Pancreas (tissue), 10 donors: ENCODE measurements at places on chromosomes 3 and 15. TPM values are rescaled to one million over a fixed set of nuclear protein-coding genes. Genes with fewer than 3 reads are reported as not detected.
A peak's percentile ranks its signal among the peaks of the same experiment; 100 is the strongest.

DNA sequence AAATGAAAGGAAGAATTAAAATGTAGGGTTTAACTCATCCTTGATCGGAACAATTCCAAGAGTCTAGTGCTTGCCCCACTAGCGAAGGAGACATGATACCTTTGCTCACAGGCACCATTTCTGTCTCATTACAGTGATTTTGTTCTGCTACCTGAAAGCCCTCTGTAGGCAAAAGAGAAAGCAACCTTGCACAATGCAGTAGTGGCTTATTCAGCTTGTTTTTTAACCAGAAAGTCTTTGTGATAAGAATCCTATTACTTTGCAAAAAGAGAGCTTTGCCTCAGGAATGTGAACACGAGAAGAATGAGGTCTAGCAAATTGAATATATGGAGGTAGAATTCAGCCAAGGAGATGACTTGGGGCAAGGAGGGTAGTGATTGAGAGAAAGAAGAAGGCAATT, 684.4 kb downstream of the GRM7 start:
- no peak for DNase-seq
- no peaks in the 10 kb centered on the region for H3K36me3 ChIP-seq
- H3K4me1 ChIP-seq: no peaks in the 10 kb centered on the region

The MINDY2 gene
- total RNA-seq: 5.1 TPM

GRCh38 chr3:129424185-129424841, 4.1 kb downstream of the EFCAB12 start:
- no peaks in the 10 kb centered on the region for H3K36me3 ChIP-seq
- no peaks in the 10 kb centered on the region for H3K4me1 ChIP-seq
- H3K27ac ChIP-seq: no peak overlapping the region
- H3K27me3 ChIP-seq: no peaks in the 10 kb centered on the region
- DNase-seq: no peak
- H3K4me3 ChIP-seq: no peak overlapping the region

The SERPINI2 gene
- 376 TPM for total RNA-seq

DNA sequence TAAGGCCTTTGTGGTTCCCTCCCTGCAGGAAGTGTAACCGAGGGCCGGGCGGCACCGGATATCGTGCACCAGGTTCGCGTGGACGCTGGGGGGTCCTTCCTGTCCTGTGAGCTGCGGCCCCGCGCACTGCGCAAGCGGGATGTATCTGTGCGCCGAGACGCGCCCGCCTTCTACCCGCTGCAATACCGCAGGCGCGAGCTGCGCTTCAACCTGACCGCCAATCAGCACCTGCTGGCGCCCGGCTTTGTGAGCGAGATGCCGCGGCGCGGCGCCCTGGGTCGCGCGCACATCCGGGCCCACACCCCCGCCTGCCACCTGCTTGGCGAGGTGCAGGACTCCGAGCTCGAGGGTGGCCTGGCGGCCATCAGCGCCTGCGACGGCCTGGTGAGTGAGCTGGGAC, 35.9 kb downstream of the SAXO2 start:
- no peak overlapping the region for H3K4me3 ChIP-seq
- no peaks in the 10 kb centered on the region for H3K27me3 ChIP-seq
- H3K36me3 ChIP-seq: no peaks in the 10 kb centered on the region
- DNase-seq: no peak

GRCh38 chr3:171801738-171802589, 8.3 kb downstream of the PLD1 start:
- H3K36me3 ChIP-seq: no peaks in the 10 kb centered on the region
- no peak overlapping the region for H3K4me3 ChIP-seq
- H3K27me3 ChIP-seq: no peaks in the 10 kb centered on the region
- peak overlapping the region; percentile 47 for H3K27ac ChIP-seq
- H3K4me1 ChIP-seq: peaks cover 20% of the 10 kb centered on the region

DNA sequence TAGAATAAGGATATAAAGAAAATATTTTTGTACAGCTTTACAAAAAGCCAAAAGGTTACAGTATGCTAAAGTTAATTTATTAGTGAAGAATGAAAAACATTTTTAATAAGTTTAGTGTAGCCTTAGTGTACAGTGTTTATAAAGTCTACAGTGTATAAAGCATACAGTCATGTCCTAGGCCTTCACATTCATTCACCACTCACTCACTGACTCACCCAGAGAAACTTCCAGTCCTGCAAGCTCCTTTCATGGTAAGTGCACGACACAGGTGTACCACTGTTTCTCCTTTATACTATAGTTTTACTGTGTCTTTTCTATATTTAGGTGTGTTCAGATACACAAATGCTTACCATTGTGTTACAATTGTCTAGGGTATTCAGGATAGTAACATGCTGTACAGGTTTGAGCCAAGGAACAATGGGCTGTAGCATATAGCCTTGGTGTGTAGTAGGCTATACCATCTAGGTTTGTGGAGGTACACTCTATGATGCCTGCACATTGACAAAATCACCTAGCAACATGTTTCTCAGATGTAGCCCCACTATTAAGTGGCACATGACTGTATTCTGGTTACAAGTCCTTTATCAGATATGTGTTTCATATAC, 197.1 kb upstream of the KBTBD8 start:
- H3K27ac ChIP-seq: no peak overlapping the region
- H3K27me3 ChIP-seq: no peaks in the 10 kb centered on the region
- DNase-seq: no peak
- H3K4me3 ChIP-seq: no peak overlapping the region
- H3K4me1 ChIP-seq: no peaks in the 10 kb centered on the region
- no peaks in the 10 kb centered on the region for H3K36me3 ChIP-seq

- H3K27me3 ChIP-seq: no peaks in the 10 kb centered on the region
- DNase-seq: no peak
- no peaks in the 10 kb centered on the region for H3K36me3 ChIP-seq
- H3K27ac ChIP-seq: no peak overlapping the region
Measured at GRCh38 chr15:60648928-60649679, 170.2 kb upstream of the ICE2 start.

The CPOX gene
- total RNA-seq: 9.5 TPM

DNA sequence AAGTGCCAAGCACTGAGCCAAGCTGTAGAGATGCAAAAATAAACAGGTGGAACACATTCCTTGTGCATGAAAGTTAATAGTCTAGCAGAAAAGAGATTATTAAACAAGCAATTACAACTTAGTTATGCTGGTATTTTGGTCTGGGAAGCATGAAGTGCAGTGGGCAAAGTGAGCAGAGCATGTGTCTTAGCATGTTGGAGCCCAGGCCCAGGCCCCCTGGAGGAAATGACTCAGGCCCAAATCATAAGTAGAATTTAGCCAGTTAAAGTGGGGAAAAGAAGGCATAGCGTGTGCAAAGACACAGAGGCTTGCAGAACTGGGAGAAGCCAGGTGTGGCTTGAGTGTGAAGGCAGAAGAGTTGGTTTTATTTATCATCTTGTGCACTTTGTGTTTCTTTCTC, 163.8 kb upstream of the ATP11B start:
- no peaks in the 10 kb centered on the region for H3K36me3 ChIP-seq
- no peak for DNase-seq

DNA sequence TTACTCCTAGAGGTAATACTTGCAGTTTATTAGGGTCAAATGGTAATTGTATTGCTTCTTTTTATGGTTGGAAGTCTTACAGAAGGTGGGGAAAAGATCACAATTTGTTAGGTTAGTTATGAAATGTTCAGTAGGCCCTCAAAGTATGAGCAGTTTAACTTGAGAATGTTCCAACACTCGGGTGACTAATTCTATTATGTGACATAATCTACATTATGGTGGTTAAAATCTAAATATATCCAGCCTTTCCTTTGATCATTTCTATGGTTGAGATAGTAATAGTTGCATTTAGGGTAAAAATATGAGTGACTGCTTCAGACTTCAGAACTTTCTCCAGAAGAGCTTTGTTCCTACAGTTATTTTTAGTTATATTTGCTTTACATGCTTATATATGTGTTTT, 19.6 kb upstream of the FBXO22 start:
- DNase-seq: no peak
- H3K4me3 ChIP-seq: no peak overlapping the region
- H3K27ac ChIP-seq: no peak overlapping the region
- no peaks in the 10 kb centered on the region for H3K27me3 ChIP-seq

The B3GALNT1 gene
- 5.4 TPM for total RNA-seq

The TUSC7 gene
- total RNA-seq: not detected

- no peaks in the 10 kb centered on the region for H3K27me3 ChIP-seq
- H3K36me3 ChIP-seq: no peaks in the 10 kb centered on the region
- H3K27ac ChIP-seq: no peak overlapping the region
- no peaks in the 10 kb centered on the region for H3K4me1 ChIP-seq
- H3K4me3 ChIP-seq: no peak overlapping the region
Measured at GRCh38 chr15:48361685-48362084, 30.5 kb downstream of the DUT start.

DNA sequence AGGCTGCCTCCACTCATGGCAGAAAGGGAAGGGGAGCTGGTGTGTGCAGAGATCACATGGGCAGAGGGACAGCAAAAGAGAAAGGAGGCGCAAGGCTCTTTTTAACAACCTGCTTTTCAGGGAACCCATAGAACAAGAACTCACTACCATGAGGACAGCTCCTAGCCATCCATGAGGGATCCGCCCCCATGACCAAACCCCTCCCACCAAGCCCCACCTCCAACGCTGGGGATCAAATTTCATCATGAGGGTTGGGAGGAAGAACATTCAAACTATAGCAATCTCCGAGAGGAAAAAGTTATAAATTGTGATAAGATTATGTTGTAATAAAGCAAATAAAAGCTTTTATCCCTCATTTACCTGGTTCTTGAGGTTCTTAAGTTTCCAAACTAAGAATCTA, 84.7 kb upstream of the LMCD1 start:
- peak overlapping the region; percentile 17 for H3K4me3 ChIP-seq
- H3K4me1 ChIP-seq: no peaks in the 10 kb centered on the region
- H3K36me3 ChIP-seq: no peaks in the 10 kb centered on the region
- peak; percentile 65 for DNase-seq
- H3K27ac ChIP-seq: no peak overlapping the region
- H3K27me3 ChIP-seq: no peaks in the 10 kb centered on the region

GRCh38 chr3:195892105-195893043, 16.0 kb downstream of the TNK2 start:
- DNase-seq: peak; percentile 62
- peaks cover 24% of the 10 kb centered on the region for H3K4me1 ChIP-seq
- H3K4me3 ChIP-seq: peak overlapping the region; percentile 31
- no peaks in the 10 kb centered on the region for H3K27me3 ChIP-seq
- H3K36me3 ChIP-seq: no peaks in the 10 kb centered on the region

GRCh38 chr3:33699275-33699674, 18.8 kb downstream of the CLASP2 start:
- H3K27ac ChIP-seq: no peak overlapping the region
- H3K4me1 ChIP-seq: no peaks in the 10 kb centered on the region
- DNase-seq: no peak
- H3K4me3 ChIP-seq: no peak overlapping the region

DNA sequence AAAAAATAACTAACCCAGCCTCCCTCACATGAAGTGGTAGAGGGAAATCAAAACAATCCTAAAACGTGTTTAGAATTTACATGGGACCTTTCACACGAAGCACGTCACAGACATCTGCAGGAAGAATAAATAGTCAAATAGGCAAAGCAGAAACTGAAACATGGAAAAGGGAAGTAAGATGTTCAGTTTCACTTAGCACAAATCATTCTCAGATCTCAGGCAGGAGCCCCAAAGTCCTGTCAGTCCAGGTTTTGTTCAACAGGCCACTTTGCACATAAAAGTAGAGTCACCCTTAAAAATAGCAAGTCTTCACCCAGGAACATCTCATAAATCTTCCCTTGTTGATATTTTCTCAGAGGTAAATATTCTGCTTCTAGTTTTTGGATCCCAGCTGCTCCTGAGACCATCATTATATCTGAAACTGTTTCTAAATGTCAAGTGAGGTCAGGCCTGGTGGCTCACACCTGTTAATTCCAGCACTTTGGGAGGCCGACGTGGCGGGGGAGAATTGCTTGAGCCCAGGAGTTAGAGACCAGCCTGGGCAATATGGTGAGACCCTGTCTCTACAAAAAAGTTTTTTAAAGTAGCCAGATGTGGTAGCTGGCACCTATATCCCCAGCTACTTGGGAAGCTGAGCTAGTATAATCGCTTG, 1.9 kb downstream of the RUBCN start:
- H3K4me1 ChIP-seq: peaks cover 5% of the 10 kb centered on the region
- no peak overlapping the region for H3K27ac ChIP-seq
- H3K4me3 ChIP-seq: no peak overlapping the region
- H3K36me3 ChIP-seq: no peaks in the 10 kb centered on the region
- no peak for DNase-seq
- H3K27me3 ChIP-seq: no peaks in the 10 kb centered on the region
